ENCODE measurements at places on chromosomes 1 and 21. TPM values are rescaled to one million over a fixed set of nuclear protein-coding genes. Genes with fewer than 3 reads are reported as not detected.

DNA sequence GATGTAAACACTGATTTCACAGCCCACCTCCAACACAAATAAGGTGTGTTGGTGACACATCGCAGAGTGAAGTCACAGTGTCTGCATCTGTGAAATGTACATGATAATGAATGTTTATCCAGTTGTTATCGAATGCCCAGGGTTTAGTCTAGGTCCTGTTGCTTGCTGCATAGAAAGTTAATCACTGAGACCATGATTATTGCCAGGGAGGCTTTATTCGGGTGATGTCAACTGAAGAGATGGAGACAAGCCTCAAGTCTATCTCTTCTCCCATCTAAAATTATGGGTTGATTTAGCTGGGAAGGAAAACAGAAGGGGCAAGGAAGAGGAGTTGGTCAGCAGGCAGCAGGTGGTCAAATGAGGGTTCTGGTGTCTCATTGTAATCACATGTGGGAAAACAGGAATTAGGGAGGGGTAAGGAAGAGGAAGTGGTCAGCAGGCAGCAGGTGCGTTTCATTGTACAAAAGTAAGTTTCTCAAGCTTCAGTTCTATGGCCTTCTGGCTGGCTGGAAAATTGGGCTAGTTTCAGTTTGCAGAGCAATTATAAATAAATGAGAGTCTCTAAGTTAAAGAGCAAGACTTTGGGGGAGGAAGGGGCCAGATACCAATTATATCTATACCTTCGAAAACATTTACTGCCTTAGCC, 146.3 kb upstream of the DNAH14 start:
- DNase-seq = no peak

- no peak for DNase-seq
Measured at GRCh38 chr1:61569303-61569621, 155.7 kb downstream of the TM2D1 start.

DNA sequence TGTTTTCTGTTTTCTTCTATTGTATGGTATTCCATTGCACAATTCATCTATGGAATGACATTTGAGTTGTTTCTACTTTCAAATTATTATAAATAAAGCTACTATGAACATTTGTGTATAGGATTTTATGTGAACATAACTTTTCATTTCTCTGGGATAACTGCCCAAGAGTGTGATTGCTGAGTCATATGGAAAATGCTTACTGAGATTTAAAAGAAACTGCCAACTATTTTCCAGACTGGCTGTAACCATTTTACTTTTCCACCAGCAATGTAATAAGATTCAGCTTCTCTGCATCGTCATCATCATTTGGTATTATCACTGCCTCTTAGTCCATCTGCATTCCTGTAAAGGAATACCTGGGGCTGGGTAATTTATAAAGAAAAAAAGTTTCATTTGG, 779.6 kb upstream of the PRMT6 start:
- no peak for DNase-seq

GRCh38 chr1:110433803-110434202, 17.1 kb upstream of the PROK1 start:
- DNase-seq = peak; percentile 21

DNA sequence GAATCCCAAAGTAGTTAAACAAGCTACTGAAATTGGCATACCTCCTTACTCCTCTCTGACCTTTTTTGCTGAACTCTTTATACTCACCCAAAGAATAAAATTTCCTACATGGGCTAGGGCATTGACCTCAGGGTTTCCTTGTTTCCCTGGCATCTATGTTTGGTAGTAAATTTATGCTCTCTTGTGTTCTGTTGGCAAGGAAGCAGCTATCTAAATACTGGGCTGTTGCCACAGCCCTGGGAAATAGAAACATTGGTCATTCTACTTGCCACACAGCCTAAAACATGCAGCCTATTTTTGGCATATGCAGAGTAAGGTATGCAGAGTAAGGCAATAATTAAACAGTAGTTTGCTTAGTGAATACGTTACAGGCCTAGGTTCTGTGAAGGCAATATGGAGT, 351.4 kb downstream of the HLX start:
- no peak for DNase-seq

- DNase-seq = no peak
Measured at GRCh38 chr1:248686815-248687214, 15.8 kb downstream of the OR14I1 start.

GRCh38 chr1:64171246-64171645, 32.2 kb upstream of the UBE2U start:
- DNase-seq = no peak

DNA sequence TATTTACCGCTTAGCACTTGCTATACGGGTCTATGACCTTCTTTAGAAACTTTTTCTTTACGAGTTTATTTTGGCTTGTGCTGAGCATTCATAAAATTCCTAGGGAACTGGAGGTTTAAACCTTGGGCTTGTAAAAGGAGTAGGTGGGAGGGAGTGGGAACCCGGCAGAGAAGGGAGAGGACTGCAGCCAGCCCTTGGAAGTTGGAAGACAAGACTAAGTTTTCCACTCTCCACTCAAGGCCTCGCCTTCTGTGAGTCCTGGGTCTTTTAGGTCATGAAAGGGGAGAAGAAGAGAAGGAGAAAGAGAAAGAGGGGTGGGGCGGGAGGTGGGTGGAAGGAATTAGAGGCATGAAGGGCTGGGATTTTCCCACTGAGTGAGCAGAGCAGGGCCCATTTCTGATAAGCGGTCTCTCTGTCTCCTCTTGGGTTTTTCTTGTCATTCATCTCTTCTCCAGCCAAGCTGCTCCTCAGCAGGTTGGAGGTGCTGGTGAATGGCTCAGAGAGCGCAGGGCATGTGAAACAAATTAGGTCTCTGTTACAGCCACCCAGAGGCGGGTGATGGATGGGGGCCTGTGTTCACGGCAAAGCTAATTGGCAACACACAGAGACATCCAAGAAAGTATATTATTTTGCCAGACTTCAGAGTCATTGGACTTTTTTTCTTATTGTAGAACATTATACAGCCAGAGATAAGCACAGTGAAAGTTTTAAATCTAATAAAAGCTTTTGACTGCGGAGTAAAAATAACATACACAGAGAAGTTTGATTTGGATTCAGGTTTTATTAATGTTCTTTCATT, 247.3 kb downstream of the FOXD2 start:
- DNase-seq = no peak

- no peak for DNase-seq
Measured at GRCh38 chr1:202438393-202439174, 90.1 kb downstream of the PPP1R12B start.

- no peak for DNase-seq
Measured at GRCh38 chr1:52632732-52633290, at the start of gene SHISAL2A. TSS of gene SHISAL2A (plus strand) at chr1:52633168. CDS start at chr1:52633494, 326 bp downstream.

DNA sequence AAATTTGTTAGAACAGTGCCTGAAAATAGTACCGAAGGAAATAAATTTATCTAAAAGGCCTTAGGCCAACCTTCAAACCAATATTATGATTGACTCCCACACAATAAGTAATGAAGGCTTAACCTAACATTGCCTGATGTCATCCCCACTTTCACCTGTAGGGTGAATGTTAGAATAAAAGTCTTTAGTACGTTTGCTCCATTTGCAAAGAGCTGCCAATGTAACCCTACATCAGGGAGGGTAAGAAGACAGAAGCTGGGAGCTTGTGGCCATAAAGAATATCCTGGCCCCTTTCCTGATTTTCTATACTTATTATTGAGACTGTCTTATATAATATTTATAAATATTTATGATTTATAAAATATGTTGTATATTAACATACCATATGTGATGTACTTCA, 661.8 kb upstream of the CXADR start:
- no peak for DNase-seq

GRCh38 chr1:29808141-29808995, 572.0 kb downstream of the PTPRU start:
- no peak for DNase-seq

GRCh38 chr21:36661511-36662309, 37.2 kb upstream of the SIM2 start:
- DNase-seq = peak; percentile 44

DNA sequence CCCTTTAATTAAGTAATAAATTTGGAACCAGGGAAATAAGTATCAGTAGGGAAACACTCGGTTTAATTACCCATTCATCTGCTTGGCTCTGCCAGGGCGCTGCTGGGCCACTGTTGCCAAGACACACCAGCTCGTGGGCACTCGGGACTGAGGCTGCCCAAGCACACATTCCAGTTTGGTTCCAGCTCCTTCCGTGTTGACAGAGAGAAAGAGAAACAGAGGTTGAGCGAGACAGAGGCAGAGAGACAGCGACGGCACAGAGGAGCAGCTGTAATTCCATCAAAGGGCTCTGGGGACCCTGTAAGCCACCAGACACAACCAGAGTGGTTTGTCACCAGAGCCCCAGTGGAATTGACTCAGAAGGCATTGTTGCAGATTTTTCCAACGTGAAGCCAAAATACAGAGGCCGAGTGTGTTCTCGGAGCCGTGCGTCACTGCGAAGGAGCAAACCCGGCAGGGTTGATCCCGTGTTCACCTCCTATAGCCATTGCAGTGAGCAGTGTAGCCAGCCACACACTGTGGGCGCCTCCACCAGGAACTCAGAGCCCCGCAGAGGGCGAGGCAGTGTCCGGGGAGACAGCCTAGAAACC, 33.5 kb downstream of the SYF2 start:
- no peak for DNase-seq

GRCh38 chr1:54857141-54857540, 29.9 kb downstream of the DHCR24 start:
- no peak for DNase-seq

DNA sequence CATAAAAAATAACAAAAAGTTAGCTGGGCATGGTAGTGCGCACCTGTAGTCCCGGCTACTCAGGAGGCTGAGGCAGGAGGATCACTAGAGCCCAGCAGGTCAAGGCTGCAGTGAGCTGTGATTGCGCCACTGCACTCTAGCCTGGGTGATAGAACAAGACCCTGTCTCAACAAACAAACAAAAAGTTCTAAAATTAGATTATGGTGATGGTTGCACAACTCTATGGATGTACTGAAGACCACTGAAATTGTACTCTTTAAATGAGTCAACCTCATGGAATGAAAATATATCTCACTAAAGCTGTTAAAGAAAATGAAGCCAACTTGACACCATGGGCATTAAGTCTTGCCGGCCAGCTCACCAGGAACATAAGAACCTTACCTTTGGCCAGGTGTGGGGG, 9.1 kb downstream of the MRAP start:
- no peak for DNase-seq

DNA sequence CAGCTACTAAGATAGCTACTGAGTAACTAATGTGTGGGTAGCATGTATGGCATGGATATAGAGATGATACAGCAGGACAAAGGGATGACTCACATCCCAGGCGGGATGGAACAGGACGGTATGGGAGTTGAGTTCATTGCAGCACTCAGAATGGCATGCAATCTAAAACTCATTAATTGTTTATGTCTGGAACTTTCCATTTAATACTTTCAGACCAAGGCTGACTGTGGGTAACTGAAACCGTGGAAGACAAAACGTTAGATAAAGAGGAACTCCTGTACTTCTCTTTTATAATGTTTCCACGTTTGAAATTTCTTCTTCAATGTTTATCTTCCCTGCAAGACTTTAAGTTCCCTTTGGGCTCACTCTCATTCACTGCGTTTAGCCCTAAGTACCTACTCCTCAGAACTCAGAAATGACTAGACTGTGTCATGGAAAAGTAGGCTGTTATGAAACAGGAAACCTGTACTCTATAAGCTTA, 151.9 kb downstream of the MAGI3 start:
- no peak for DNase-seq

Gene VTCN1
- not detected for total RNA-seq

Gene SAMD11
- total RNA-seq = 4.9 TPM

Gene TSPEAR
- not detected for total RNA-seq

Gene OR6K3
- not detected for total RNA-seq

Gene VPS13D
- 10.4 TPM for total RNA-seq

Gene TRIM58
- not detected for total RNA-seq

Gene AJAP1
- not detected for total RNA-seq

Gene NBPF11
- total RNA-seq = 6.0 TPM

Gene PDC
- total RNA-seq = not detected
